HuH-7 (cell line): ENCODE measurements at places on chromosomes 1 and 21.

- DNase-seq: no peak
Observed at GRCh38 chr1:236168716-236169429, 26.5 kb downstream of the GPR137B start.

- no peak for DNase-seq
Observed at GRCh38 chr1:54545916-54546635, 2.0 kb upstream of the ACOT11 start.

- DNase-seq: no peak
Observed at GRCh38 chr1:239912471-239912870, 179.2 kb upstream of the FMN2 start.

DNA sequence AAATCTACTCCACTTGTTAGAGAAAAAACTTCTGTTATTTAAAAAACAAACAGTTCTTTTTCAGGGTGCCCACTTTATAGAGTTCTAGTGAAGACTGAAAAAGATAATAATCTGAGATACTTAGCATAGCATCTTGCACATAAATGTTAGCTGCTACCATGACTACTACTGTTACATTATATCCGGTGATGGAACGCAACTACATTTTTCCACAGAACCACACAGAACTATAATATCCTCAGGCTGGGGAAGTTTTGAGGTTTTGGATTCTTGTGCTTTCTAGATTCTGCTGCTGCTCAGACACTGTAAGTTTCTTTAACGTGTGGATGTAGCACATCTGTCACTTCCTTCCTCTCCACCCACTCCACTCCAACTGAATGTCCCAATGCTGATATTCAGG lies 110.3 kb downstream of the PTPN14 start:
- no peak for DNase-seq

GRCh38 chr21:30146558-30147282 lies 19.9 kb downstream of the CLDN17 start:
- no peak for DNase-seq

GRCh38 chr1:151945725-151946722 lies 36.7 kb upstream of the THEM4 start:
- DNase-seq: no peak

DNA sequence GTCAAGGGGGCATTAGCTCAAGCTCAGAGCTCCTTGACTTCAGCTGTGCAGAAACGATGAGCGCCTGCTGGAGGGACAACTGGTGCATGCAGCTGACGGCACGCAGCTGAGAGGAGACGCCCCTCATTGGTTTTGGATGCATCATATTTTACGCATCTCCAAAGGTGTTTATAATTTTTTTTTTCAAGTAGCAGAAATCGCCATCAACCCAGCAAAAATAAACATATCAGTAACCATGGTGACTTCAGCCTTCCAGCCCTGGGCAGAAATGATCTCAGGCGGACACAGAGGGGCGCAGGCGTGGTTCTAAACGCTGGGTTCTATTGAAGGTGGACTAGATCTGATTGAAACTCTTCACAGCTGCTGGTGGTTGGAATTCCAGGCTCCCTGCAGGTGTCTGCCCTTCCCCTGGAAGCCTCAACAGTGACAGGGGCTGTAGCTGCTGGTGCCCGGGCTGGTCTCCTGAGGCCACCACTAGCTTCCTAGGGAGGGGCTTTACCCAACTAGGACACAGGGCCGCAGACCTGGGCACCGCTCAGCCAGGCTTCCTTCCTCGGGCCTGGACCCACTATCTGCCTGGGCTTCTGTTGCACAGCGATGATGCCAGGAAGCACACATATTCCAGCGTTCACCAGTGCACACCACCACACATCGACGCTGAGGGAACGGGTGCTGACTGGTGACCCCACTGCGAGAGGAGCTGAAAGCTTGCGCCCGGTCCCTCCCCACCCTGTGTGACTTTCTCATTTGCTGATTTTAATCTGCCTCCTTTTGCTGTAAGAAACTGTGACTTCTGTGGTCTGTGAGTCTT lies 63.7 kb upstream of the ABCG1 start:
- no peak for DNase-seq

DNA sequence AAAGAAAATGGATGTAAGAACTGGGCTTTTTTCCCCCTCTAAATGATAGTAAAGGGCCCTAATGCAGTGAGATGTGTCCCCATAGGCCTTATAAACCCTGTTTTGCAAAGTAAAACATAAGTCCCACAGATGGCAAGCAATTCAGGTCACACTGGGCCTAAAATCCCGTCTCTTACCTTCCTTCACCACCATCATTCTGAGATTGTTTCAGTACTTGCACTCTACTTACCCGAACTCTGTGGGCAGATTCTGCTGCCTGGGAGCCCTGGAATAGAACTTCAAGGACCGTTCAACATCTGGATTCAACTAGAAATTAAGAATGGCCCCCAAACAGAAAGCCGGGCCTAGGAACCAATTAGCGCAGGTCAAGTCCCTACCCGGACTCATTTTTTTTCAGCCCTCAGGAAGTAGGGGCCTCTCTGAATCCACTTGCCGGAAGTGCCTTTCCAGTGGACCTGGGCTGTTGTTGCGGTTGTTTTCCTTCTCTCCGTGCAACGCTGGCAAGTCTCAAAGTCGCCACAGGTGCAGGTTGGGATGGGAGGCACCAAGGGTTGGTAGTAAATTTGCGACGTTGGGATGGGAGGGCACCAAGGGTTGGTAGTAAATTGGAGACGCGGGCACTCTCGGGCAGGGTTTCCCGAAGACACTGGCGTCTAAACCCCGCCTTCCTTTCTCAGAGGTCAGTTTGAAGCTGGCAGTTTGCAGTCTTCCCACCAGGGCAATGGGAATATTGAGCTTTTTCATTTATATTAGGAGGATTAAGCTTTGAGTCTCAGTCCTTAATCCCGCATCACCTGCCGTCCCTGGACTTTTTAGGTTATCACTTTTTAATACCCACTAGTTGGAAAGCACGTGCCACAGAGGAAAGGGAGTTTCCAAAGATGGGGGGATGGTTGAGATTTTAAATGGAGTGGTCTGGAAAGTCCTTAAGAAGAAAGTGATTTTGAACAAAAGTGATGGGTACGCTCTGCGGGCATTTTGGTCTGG lies at the start of gene TMEM69:
TSS of gene TMEM69 (plus strand) at position 428 of the 987 bp plus-strand sequence. CDS start 2,888 bp downstream, outside the sequence.
- DNase-seq: peak; percentile 75

- DNase-seq: no peak
Observed at GRCh38 chr1:41100170-41100569, 78.6 kb upstream of the SLFNL1 start.

DNA sequence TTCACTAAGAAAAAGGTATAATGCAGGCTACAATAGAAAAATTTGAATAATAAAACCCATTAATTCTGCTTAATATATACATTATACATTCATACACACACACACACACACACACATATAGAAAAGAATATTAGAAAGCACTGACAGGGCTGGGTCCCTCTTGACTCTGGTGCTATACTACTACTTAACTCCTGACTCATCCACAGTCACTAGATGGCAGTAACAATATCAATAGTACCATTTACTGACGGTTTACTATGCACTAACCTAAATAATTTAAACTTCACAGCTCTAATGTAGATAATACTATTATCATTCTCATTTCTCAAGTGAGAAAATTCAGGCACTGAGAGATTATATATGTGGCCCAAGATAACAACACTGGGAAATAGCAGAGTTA lies 87.5 kb downstream of the COP1 start:
- peak; percentile 12 for DNase-seq

DNA sequence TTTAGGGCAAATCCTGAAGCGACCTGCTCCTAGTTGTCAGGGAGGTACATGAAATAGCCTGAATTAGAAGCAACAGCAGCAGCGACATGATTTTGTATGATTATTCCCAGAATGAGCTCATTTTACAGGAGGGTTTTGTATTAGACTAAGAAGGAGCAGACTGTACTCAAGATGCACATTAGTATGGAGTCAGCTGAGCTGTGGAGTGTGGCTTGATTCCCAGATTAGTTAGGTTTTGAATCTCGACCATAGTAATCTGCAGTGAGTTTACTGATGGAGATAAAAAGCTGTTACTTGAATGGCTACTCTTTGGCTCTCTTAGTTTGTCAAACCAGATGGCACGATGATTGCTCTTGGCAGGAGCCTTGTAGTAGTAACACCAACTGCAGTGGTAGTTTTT lies 143.1 kb downstream of the PHTF1 start:
- no peak for DNase-seq

DNA sequence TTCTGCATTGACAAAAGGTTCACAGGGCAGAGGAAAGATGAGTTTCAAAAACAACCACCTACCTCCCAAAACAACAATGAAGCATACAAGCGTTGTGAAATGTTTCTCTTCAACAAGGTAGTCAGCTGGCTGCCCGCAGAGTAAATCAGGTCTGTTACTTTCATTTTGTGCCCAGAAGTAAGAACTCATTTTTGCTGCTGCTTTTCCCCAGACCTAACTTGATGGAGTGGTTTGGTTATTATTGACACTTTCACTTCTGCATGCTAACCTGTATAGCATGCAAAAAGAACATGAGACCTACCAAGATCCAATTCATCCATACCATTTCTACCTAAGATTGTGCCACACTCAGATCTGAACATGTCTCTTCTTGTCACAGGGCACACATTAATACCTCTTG lies 1.3 kb downstream of the SLC9C2 start:
- no peak for DNase-seq

DNA sequence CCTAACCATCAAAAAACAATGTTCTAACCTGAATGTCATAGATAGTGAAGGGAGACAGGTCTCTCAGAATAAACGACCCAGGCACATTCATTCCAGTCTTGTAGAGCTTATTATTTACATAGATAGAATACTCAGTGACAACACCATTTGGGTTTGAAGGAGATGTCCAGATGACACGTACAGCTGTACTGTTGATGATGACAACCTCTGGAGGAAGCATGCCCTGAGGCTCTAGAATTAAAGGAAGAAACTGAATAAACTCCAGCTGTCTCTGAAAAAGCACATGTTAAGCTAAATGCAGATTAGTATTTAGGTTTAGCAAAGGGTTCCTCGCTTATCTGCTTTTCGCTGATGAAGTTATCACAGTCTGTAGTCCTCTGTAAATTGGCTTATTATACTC lies 277.2 kb downstream of the KCTD3 start:
- DNase-seq: no peak

GRCh38 chr21:29159842-29160241 lies 29.4 kb downstream of the MAP3K7CL start:
- no peak for DNase-seq

GRCh38 chr1:4019606-4020331 lies 119.7 kb upstream of the C1orf174 start:
- DNase-seq: no peak

DNA sequence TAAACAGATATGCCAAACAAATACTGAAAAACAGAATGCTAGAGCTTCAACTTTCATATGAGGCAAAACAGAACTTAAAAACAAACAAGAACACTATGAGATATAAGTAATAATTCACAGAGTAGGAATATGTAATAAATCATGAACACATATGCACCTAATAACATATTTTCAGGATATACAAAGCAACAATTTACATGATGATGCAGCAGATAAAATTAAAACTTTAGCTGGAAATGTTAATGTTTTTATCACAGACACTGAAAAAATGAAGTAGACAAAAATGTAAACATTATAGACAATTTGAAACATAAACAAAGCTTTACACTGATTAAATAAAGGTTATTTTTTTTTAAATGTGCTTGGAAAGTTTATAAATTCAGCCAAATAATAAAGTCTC lies 443.1 kb upstream of the NFIA start:
- no peak for DNase-seq

GRCh38 chr1:63795455-63795854 lies 21.6 kb downstream of the ROR1 start:
- DNase-seq: no peak

GRCh38 chr21:43273016-43273707 lies 104.4 kb downstream of the CRYAA start:
- no peak for DNase-seq

GRCh38 chr1:25674807-25675084 lies 58.2 kb downstream of the MAN1C1 start:
- no peak for DNase-seq

GRCh38 chr1:37776946-37777516 lies 12.1 kb upstream of the EPHA10 start:
- DNase-seq: no peak

GRCh38 chr1:84972377-84972987 lies 24.4 kb downstream of the MCOLN2 start:
- no peak for DNase-seq

DNA sequence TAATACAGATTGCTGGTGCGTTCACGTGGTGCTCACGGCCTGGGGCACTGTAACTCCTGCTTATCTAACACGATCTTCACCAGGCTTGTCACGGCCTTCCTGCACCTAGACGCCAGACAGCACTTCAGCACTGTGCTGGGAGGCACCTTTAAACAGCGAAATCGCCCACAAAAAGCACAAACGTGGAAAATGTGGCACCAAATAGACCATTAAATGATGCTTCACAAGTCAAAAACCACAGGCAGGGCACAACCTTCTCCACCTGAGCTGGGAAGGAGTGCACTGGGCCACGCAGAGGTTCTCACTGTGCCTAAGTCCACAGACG lies 20.0 kb downstream of the IBA57 start:
- no peak for DNase-seq

DNA sequence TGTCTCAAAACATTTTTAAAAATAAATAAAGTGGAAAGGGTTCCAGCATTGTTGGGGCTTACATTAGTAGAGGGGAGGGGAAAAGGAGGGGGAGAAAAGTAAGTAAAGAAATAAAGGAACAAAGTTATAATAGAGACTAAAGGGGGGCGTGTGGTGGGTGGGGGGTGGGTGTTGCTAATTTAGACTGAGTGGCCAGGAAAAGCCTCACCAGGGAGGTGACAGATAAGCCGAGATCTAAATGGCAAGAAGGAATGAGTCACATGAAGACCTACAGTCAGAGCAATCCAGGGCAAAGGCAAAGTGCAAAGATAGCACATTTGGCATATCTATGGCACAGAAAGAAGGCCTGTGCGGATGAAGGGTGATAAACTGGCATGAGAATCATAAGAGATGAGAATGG lies 7.5 kb downstream of the MPL start:
- no peak for DNase-seq

DNA sequence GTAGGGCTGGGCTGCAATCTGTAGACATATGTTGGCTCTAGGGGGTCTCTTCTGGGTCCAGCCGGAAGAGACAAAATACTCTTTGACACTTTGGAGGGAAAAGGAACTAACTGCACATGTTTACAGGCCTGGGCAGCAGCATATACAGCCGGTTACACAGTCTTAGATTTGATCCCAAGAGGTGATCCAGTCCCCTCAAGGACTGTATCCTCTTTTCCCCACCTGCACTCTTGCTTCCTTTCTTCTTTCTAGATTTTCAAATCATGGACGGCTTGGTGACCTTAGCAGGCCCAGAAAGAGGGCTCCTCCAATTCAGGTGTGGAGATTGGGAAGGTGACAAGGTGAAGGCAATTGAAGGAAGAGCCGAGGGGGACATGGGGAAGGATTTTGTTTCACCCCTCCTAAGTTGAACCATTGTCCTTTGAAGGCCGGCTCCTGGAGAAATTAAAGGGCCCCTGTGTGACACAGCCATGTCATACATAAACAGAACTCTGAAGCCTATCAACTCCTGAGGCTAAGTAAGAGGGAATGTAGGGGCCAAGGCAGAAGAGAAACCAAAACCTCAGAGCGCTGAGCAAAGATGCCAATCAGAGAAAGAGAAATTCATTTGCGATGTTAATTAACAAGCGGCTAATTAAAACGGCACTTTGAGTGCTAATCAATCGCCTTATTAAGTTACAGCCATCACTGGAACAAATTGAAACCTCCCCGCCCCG lies 5.9 kb upstream of the BARHL2 start:
- no peak for DNase-seq
